ENCODE measurements at places on chromosomes 6 and 20.

DNA sequence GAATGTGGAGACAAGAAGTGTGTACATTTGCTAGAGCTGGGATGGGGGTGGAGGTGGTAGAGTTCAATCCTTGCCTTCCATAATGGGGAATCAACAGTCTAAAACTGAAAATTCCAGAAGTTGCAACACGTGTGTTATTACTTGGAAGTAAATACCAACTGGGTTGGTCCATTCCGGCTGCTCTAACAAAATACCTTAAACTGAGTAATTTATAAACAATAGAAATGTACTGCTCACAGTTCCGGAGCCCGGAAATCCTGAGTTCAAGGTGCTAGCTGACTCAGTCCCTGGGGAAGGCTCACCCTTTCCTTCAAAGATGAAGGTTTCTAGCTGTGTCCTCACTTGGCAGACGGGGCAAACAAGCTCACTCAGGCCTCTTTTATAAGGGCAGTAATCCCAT is 59.0 kb downstream of the RIN2 start:
- DNase-seq = no peak

DNA sequence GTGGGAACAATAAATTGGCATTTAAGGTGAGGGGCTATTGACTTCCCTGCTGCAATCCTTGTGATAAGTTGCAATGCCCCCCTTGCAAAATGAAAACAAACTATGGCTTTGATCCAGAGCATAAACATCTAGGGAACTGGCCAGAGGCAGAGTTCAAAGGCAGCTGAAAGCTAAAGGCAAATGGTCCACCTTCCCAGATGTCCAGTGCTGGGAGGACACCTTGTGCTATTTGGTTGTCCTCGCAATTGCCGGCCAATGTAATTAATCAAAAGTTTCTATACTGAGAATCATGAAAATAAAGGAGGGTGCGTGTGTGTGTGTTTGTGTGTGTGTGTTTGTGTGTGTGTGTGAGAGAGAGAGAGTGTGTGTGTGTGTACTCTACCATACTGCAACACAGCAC is 337.4 kb downstream of the CBLN4 start:
- DNase-seq = no peak

GRCh38 chr6:137046871-137047412 is 2.2 kb upstream of the IL20RA start:
- DNase-seq = no peak

DNA sequence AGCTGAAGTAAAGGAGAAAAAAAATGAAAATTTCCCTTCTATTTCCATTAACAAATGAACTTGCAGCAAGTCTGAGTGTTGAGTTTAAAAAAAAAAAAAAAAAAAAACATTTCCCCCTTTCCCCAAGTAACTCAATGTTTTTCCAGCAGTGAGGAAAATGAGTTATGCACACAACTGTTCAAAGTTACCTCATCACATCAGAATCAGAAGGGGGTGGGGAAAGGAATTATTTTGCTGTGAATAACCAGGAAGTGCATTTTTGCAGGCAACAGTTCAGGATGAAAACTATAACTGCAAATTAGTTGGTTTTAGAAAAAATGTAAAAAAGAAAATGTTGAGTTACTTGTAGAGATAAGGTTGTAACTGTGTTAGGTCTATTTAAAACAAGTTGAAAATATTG is 568.9 kb upstream of the CITED2 start:
- no peak for DNase-seq

- no peak for DNase-seq
Observed at GRCh38 chr20:10250902-10251301, 32.3 kb downstream of the SNAP25 start.

GRCh38 chr20:51978070-51978501 is 175.8 kb upstream of the SALL4 start:
- no peak for DNase-seq

DNA sequence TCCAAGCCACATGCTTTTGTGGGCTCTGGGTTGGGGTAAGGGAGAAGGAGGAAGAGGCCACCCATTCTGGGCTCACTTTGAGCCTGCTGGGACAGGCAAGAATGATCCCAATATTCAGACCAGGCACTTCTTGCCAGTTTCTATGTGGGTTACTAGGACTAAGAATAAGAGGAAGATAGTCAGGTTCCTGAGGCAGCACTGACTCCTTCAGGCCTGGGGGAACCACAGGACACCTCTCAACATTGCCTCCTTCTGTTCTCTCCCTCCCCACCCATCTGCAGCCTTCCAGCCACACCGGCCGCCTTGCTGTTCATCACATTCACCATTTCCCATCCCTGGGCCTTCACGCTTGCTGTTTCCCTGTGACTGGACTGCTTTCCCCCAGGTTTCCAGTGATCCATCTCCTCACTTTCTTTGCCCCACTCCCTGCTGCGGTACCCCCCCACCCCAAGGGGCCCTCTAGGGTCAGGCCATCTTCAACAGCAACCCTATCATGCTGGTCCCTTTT is 69.2 kb upstream of the SIRPA start:
- DNase-seq = no peak
